ENCODE measurements at places on chromosomes 3 and 15.

DNA sequence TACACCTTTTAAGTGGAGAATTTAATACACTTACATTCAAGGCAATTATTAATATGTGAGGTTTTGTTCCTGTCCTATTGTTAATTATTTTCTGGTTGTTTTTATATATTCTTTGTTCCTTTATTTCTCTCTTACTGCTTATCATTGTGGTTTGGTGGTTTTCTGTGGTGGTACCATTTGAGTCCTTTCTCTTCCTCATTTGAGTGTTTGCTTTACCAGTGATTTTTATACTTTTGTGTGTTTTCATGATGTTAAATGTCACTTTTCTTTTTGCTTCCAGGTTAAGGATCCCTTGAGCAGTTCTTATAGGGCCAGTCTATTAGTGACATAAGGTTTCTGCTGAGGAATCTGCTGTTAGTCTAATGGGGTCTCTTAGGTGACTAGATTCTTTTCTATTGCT is 116.5 kb downstream of the LRRK1 start:
- DNase-seq = no peak

DNA sequence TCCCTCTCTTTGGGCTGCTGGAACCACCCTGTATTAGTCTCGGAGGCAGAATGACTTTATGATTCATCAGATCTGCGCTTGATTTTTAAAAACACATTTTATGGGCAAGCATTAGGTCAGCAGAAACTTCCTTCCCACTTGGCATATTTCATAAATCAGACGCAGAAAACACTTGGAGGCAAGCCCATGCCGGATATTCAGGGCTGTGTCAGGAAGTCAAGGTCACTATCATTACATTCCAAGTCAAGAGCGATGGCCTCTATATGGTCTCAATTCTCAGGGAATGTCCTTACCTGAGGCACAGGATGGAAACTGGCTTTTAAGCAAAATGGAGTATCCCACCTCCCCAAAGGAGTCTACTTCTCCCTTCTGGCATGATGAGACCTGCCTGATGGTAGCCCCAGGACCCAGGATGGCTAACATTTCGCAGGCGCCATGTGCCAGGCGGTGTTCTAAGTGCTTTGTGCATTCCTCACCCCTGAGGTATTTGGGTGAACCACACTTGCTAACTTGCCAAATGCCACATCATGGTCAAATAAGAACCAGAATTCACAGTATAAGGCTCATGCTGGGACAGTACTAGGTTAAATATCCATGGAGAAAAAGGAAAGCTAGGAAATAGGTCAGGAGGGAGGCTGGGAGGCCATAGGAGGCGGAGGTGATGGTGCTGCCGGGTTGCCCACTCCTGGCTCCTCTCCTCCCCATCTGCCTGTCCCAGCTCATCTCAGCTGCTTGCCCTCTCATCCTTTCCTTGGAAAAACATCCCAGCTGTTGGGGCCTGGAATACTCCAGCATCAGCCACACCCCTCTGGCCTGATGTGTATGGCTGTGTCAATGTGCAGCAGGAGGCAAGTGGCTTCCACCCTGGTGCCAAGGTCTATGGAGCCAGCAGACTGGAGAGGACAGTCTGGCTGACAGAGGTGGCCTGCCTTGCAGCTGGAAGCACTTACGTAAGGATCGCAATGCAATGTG is 18.8 kb downstream of the BCL2L10 start:
- DNase-seq = no peak

- DNase-seq = no peak
These were observed 79.4 kb upstream of the ATP11B start for GRCh38 chr3:182713743-182714517.

GRCh38 chr3:34207002-34207401 is 408.6 kb downstream of the PDCD6IP start:
- no peak for DNase-seq

GRCh38 chr3:16373341-16373946 is 108.4 kb downstream of the OXNAD1 start:
- no peak for DNase-seq

DNA sequence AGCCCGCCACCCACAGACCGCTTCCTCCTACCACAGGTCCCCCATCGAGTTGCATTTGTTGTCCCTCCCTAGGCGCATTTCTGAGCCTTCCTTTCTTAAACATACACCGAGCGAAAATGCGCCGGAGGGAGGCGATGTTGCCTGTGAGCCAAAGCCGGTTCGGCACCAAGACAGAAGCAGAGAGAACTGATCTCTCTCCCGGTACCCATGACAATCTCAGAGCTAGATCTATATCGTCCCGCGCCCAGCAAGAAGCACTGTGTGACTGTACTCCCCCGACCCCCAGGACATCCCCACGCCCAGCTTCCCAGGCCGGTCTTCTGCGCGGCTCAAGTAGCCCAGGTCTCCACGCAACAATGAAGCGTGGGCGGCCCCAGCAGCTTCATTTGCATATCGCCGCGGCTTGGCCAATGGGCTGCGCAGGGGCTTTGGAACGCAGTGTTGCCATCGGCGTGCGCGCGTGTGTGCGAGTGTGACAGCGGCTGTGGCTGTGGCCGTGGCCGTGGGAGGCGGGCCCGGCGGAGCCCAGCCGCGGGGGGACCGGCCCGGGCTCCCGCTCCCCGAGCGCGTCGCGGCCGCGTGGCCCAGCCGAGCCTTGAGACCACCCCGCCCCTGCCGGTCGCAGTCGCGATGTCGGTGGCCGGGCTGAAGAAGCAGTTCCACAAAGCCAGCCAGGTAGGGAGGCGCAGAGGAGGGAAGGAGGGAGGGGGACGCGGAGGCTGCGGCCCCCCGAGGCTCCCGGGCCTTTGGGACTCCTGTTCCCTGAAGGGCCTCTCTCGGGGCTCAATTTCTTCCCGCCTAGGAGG is at the start of gene SH3GL3:
SH3GL3 (plus strand) TSS at position 438 of the 806 bp plus-strand sequence; CDS start at position 631, 193 bp downstream.
- DNase-seq = no peak

GRCh38 chr15:38058596-38059075 is 124.2 kb downstream of the TMCO5A start:
- DNase-seq = no peak

DNA sequence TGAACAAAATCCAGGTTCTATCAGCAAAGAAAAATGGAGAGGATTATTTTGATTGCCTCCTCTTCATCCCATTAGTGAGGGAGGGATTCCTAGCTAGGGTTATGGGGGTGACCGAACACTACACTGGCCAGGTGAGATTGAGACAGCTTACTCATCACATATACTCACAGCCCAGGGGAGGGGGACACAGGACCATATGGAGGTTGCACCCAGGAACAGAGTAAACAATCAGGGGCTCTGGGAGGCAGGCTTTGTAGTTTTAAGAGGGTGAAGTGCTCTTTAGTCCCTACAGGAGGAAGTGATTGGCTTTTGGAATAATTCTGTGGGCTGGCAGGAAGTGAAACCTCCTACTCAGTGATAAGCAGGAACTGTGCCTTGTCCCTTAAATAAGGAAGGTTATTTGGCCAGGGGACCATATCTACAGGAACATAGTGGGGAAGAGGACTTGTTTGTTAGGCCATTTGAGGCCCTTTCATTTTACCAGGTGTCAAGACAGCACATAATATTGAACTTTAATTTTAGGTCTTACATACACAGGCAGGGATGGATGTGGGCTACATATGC is 17.5 kb upstream of the KCTD6 start:
- peak; percentile 10 for DNase-seq

DNA sequence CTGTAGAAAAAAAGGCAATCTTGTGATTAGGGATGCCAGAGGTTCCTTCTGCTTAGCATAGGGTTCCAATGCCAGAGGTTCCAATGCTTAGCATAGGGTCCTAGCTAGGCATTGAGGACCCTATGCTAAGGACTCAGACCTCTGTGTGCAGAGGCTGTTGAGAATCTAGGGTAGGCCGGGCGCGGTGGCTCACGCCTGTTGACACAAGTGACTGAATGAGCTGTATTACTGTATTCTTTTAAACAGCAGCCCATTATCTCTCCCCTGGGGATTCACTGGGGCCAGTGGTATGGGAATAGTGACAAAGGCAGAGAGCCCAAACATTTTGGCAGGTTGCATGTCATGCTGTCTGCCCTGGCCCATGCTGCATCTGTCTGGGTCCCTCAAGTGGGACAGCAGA is 16.2 kb downstream of the PAK6 start:
- DNase-seq = no peak

- DNase-seq = no peak
These were observed 33.2 kb upstream of the SECISBP2L start for GRCh38 chr15:49079340-49080039.

DNA sequence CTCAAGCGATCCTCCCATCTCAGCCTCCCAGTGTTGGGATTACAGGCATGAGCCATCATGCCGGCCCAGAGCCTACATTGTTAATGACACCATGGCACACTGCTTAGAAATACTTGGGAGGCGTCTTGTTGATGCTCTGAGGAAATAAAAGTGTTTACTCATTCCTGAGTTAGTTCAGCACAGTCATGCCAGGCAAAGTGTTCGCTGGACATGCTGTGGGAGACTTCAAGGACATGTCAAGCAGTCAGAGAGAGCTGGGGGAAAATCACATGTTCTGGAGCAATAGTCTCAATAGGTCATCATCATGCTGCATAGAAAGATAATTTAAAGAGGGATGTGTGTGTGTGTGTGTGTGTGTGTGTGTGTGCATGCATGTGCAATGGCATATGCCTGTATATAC is 37.5 kb downstream of the TTC23 start:
- no peak for DNase-seq

- no peak for DNase-seq
These were observed 470.4 kb downstream of the ROBO1 start for GRCh38 chr3:79297245-79297960.

DNA sequence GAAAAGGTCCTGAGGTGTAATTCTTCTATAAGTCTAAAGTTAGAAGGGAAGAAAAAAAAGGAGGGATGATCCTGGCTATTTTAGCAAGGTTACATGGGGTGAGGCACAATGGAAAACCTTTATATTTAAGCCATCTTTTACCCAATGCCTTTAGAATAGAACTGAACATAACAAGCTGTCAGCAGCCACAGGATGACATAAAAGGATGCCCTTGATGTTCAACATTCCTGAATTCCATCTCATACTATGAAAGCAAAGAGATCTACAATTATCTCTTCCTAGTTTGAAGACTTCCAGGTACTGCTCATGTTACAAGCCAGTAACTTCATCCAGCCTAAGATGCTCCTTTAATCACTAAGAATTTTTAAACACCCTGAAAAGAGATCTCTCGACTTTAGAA is 26.9 kb downstream of the NEK10 start:
- no peak for DNase-seq

GRCh38 chr3:107627962-107628542 is 105.3 kb downstream of the BBX start:
- DNase-seq = no peak

DNA sequence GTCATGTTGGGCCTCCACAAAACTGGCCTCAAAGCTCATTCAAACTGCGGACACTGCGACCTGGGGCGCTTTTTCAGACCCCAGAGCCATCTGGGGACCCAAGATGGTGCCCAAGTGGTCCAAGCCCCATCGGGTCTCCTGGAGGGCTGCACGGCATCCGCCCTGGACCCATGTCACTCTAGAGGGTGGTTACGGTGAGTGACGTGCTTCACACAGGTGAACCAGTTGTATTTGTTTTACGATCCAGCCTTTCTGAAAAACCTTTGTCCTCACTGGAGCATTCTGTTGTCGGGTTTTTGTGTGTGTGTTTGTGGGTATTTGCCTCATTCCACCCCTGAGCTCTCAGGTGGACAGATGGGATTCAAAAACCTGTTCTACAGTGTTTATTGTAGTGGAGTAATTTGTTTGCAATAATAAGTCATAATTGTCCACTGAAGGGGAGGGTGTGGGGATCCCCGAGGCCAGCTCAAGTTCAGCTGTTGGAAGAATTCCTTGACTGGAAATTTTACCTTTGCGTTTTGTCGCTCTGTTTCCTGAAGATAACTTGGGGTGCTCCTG is 1.9 kb downstream of the SLC51A start:
- DNase-seq = no peak

GRCh38 chr15:53586799-53587198 is 172.7 kb downstream of the WDR72 start:
- no peak for DNase-seq

DNA sequence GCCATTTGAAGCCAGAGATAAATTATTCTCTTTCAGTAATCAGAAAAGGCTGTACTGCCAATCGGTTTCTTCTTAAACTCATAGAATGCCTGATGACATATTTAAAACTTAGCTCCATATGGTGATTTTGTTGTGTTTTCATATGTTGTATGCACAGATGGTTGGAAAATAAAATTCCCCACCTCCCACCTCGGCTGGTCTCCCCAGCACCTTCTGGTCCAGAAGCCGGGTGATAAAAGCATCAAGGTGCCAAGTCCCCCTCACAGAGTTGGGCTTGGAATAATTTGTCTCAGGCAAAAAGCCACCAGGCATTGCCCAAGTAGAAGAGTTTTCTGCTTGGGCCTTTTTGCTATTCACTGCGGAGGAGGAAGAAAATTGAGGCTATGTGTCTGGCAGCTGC is 18.4 kb downstream of the LARS2 start:
- no peak for DNase-seq

DNA sequence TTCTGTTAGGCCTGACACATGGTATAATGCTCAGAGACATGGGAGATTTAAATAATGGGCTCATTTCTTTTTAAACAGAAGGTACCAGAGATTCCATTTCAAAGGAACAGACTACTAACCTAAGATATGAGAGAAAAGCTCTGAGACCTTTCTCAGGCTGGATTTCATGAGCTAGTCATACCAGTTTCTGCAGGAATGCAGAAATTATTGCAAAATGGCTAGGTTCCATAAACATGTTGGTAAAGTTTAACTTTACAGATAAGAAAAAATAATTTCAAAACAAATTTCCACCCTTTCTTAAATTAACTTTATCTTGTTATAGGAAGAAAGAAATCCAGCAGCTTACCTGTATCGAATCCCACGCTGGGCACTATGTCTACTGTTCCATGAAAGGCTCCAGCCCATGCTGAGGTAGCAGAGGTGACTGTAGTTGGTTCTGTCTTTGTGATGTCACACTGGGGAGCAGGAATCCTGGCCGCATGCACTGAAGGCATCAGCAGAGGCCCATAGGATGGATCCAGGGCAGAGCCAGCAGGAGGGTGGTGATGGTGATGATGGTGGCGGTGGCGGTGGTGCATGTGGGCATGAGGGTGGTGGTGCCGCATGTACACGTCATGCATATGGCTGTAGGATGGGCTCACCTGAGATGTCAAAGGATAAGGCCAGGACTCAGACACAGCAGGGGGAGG is 22.6 kb downstream of the VGLL3 start:
- no peak for DNase-seq

Measured in T-helper 1 cell (primary cell).